Lower lobe of right lung (tissue), 2 donors: ENCODE measurements at places on chromosomes 12 and 14. TPM values are rescaled to one million over a fixed set of nuclear protein-coding genes. Genes with fewer than 3 reads are reported as not detected.

- H3K27me3 ChIP-seq: no peaks in the 10 kb centered on the region
- no peaks in the 10 kb centered on the region for H3K36me3 ChIP-seq
- peak overlapping the region; percentile 89 for H3K27ac ChIP-seq
- no peak for DNase-seq
- H3K4me3 ChIP-seq: peak overlapping the region; percentile 74
Observed at GRCh38 chr12:12788131-12788530, 2.7 kb downstream of the APOLD1 start.

DNA sequence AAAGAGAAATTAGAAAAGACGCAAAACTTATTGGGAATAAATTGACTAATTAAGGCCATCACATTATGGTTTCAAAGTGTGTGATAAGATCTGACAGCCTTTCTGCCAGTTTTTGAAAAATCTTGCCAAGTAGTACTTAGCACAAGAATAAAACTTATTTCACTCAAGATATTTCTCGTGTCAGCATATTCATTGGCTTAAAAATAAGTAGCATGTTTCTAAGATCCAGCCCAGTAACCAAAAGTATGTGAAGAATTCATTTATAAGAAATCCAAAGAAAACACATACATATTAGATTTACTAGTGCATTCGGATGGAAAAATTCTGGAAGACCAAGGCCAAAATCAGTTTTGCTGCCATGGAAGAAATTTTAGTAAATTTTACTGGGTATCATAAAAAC is 1135.0 kb downstream of the GALC start:
- H3K4me1 ChIP-seq: no peaks in the 10 kb centered on the region
- DNase-seq: no peak
- no peak overlapping the region for H3K27ac ChIP-seq
- no peak overlapping the region for H3K4me3 ChIP-seq
- no peaks in the 10 kb centered on the region for H3K27me3 ChIP-seq

The KRT82 gene
- not detected for total RNA-seq

GRCh38 chr12:101455685-101456084 is 19.5 kb upstream of the SPIC start:
- no peak overlapping the region for H3K27ac ChIP-seq
- H3K4me3 ChIP-seq: no peak overlapping the region
- no peak for DNase-seq
- no peaks in the 10 kb centered on the region for H3K27me3 ChIP-seq
- H3K4me1 ChIP-seq: peaks cover 7% of the 10 kb centered on the region

DNA sequence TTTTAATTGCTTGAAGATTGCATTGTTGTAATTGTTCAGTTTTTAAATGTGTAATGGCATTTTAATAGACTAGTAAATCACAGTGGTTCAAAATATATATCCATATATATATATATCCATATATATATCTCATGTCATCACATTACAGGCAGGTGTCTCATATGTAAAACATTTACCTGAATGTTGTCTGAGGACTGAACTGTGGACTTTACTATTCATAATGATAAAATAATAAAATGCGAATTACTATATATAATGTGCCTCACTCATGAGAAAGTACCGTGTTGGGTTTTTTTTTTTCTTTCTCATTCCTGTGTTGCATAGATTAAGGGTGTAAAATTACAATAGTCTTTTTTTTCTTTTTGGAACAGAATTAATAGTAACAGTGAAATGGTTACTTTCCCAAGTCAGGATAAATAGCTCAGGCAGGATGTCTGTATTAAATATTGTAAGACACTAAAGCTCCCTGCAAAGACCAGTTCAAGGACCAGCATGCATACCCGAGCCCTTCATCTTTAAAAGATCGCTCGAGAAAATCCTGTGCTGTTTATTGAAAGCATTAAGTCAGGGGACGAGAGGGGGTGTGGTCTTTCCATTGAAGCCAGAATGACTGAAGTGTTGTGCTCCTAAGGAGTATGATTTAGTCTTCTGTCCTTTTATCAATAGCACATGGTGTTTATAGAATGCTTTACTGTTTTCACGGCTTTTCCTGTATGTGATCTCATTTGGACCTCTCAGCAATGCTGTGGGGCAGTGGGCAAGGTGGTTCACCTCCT is 173.5 kb downstream of the CRADD start:
- H3K36me3 ChIP-seq: no peaks in the 10 kb centered on the region
- H3K27ac ChIP-seq: no peak overlapping the region
- no peak for DNase-seq

The AMDHD1 gene
- total RNA-seq: 1.8 TPM

DNA sequence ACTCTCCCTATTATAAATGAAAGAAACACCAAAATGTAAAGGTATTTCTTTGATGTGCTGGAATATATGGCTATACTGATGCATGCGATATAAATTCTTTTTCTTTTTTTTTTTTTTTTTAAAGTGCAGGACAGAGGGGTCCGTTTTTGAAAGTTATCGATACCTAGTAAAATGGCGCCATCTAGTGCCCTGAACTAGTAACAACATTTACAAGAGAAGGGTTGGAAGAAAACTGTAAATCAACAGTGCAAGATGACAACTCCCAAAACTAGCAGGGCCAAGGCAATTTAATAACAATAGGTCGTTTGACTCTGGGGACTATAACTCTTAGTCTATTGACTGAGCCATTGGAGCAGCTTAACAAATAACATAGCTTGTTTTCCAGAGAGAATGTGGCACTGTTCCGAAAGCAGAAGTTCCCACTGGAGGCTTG is 137.7 kb downstream of the SPTSSA start:
- no peaks in the 10 kb centered on the region for H3K36me3 ChIP-seq
- peaks cover 4% of the 10 kb centered on the region for H3K4me1 ChIP-seq
- H3K27ac ChIP-seq: no peak overlapping the region
- no peak overlapping the region for H3K4me3 ChIP-seq

GRCh38 chr12:52201451-52201839 is 9.6 kb upstream of the KRT80 start:
- H3K4me1 ChIP-seq: peaks cover 49% of the 10 kb centered on the region
- H3K27me3 ChIP-seq: peaks cover 6% of the 10 kb centered on the region

DNA sequence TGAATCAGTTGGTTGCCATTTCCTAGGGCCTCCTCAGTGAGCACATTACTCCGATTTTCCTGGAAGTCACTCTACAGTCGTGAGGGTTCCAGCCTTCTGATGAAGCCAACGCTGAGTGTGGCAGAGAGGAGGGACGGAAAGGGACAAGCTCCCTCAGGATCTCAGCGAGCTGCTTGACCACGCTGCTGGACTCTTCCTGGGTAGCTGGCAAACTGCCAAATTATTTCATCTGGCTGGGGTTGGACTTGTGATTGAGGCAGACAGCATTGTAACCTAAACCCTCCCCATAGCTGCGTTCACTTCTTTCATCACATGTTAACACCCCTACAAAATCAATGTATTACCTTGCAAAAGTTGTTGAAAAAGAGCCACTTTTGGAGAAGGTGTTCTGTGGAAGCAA is 69.6 kb upstream of the CHST11 start:
- no peak for DNase-seq
- H3K4me1 ChIP-seq: peaks cover 3% of the 10 kb centered on the region
- H3K27ac ChIP-seq: no peak overlapping the region
- no peaks in the 10 kb centered on the region for H3K36me3 ChIP-seq
- H3K27me3 ChIP-seq: no peaks in the 10 kb centered on the region

DNA sequence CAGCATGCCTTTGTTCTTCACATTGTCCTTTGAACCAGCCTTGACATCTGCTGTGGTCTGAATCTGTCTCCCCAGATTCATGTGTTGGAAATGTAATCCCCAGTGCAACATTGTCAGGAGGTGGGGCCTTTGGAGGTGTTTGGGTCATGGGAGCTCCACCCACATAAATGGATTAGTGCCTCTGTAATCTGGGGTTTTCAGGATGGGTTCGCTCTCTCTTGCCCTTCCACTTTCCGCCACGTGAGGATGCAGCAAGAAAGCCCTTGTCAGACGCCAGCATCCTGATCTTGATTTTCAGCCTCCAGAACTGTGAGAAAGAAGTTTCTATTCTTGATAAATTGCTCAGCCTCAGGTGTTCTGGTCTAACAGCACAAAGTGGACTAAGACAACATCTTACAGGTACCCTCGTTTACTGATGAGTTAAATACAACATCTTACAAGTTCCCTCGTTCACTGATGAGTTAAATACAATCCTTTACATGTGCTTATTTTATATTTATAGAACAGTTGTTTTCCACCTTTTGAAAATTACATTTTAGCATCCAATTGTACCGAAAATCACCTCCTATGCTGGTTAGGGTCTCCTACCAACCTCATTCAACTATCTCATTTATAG is 54.4 kb upstream of the RIMBP2 start:
- DNase-seq: no peak
- no peaks in the 10 kb centered on the region for H3K4me1 ChIP-seq
- H3K27ac ChIP-seq: no peak overlapping the region
- H3K36me3 ChIP-seq: no peaks in the 10 kb centered on the region
- peaks cover 18% of the 10 kb centered on the region for H3K27me3 ChIP-seq
- H3K4me3 ChIP-seq: no peak overlapping the region

The VRTN gene
- total RNA-seq: not detected

The CACNA1C gene
- total RNA-seq: 8.4 TPM

- H3K4me3 ChIP-seq: no peak overlapping the region
- peaks cover 49% of the 10 kb centered on the region for H3K36me3 ChIP-seq
- peaks cover 23% of the 10 kb centered on the region for H3K4me1 ChIP-seq
Observed at GRCh38 chr12:124490584-124491305, 76.7 kb downstream of the NCOR2 start.

- no peak overlapping the region for H3K4me3 ChIP-seq
- H3K27me3 ChIP-seq: no peaks in the 10 kb centered on the region
- no peaks in the 10 kb centered on the region for H3K4me1 ChIP-seq
- DNase-seq: no peak
- no peaks in the 10 kb centered on the region for H3K36me3 ChIP-seq
Observed at GRCh38 chr12:102812344-102812743, 104.7 kb downstream of the PAH start.

The KRT75 gene
- not detected for total RNA-seq

DNA sequence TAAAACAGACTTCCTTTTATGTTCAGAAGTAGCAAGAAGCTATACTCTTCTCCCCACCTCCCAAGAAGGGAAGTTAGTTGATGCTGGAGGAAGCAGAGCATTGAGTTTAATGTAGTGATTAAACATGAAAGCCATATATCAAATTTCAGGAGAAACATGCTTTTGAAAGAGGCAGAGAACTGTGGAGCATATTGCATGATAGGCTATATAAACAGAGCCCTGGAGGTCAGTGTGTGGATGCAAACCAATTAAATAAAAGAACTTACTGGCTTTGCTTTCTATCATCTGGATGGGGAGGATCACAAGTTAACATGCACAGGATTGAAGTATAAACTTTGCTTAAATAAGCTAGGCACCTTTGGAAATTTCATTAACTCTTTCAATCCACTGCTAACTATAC is 94.1 kb downstream of the MSRB3 start:
- no peak overlapping the region for H3K27ac ChIP-seq
- H3K4me3 ChIP-seq: no peak overlapping the region
- DNase-seq: no peak
- no peaks in the 10 kb centered on the region for H3K27me3 ChIP-seq
- no peaks in the 10 kb centered on the region for H3K4me1 ChIP-seq

- H3K36me3 ChIP-seq: no peaks in the 10 kb centered on the region
- H3K27me3 ChIP-seq: no peaks in the 10 kb centered on the region
- no peak for DNase-seq
- H3K27ac ChIP-seq: no peak overlapping the region
- no peaks in the 10 kb centered on the region for H3K4me1 ChIP-seq
Observed at GRCh38 chr14:37778135-37778943, 182.9 kb downstream of the TTC6 start.

- no peak overlapping the region for H3K4me3 ChIP-seq
- no peaks in the 10 kb centered on the region for H3K4me1 ChIP-seq
- no peak overlapping the region for H3K27ac ChIP-seq
Observed at GRCh38 chr12:88307961-88308360, 165.9 kb downstream of the TMTC3 start.

- no peaks in the 10 kb centered on the region for H3K4me1 ChIP-seq
- no peak overlapping the region for H3K4me3 ChIP-seq
- no peaks in the 10 kb centered on the region for H3K27me3 ChIP-seq
- H3K27ac ChIP-seq: no peak overlapping the region
Observed at GRCh38 chr14:86915406-86915805, 1077.6 kb downstream of the GALC start.

DNA sequence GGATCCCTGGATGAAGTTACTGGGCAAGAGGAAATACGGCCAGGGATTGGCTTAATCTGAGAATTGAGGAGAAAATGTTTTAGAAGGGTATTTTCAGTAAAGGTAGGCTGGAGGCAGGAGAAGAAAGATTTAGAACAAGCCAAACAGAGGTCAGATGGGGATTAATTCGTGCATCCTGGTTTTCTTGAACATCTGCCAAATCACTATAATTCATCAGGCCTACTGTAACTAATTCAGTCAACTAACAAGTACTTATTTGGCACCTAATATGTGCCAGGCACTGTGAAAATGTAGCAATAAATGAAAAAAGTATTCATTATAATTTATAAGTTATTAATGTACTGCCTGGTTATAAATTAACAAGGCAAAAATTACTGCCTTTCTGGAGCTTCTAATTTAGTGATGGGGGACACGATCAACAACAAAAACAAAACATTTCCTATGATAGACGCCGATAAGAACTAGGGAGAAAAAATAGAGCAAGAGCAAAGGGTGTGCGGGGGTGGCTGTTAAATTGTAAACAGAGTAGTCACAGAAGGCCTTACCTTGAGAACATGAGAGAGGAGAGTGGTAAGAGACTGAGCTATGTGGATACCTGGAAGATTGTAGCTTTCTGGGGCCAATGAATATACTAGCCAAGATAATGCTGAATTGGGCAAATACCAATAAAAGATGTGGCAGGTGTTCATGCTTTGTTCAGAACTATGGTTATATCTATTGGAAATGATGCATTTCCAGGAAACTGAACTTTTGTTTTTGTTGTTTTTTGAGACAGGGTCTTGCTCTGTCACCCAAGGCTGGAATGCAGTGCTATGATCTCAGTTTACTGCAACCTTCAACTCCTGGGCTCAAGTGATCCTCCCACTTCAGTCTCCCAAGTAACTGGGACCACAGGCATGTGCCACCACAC is 34.0 kb downstream of the DUSP16 start:
- H3K4me3 ChIP-seq: no peak overlapping the region
- H3K4me1 ChIP-seq: peaks cover 25% of the 10 kb centered on the region
- no peaks in the 10 kb centered on the region for H3K27me3 ChIP-seq

GRCh38 chr14:61627612-61628011 is 67.7 kb upstream of the HIF1A start:
- H3K4me1 ChIP-seq: no peaks in the 10 kb centered on the region
- H3K36me3 ChIP-seq: no peaks in the 10 kb centered on the region
- no peaks in the 10 kb centered on the region for H3K27me3 ChIP-seq
- no peak overlapping the region for H3K27ac ChIP-seq

- H3K27me3 ChIP-seq: no peaks in the 10 kb centered on the region
- peak overlapping the region; percentile 55 for H3K4me3 ChIP-seq
- peaks cover 49% of the 10 kb centered on the region for H3K36me3 ChIP-seq
- DNase-seq: peak; percentile 88
- peaks cover 78% of the 10 kb centered on the region for H3K4me1 ChIP-seq
Observed at GRCh38 chr12:6961695-6962284, 8.7 kb downstream of the PHB2 start.

- H3K36me3 ChIP-seq: peaks cover 66% of the 10 kb centered on the region
- no peaks in the 10 kb centered on the region for H3K27me3 ChIP-seq
- H3K4me3 ChIP-seq: no peak overlapping the region
- DNase-seq: no peak
Observed at GRCh38 chr12:95022477-95022876, 19.0 kb upstream of the NDUFA12 start.
